NCI-H2107 (cell line): ENCODE measurements at places on chromosomes 13 and 19.

DNA sequence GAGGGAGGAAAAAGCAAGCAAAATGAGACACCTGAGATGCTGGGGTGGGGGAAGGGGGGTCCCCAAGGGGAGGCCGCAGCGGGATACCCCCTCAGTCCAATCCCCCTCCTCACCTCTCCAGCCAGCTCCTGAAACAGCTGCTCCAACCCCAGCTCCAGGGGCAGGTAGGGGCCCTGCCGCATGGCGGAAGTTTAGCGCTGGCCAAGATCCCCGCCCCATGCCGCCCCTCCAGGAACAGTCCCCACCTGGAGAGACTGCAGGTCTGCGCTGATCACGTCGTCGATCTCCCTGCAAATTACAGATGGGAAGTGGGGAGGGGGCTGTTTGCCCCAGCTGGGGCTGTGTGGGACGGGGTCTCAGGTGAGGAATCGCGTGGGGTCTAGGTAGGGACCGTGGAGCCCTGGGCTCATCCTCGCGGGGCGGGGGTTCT lies 9.0 kb downstream of the CAPN12 start:
- no peak for DNase-seq

DNA sequence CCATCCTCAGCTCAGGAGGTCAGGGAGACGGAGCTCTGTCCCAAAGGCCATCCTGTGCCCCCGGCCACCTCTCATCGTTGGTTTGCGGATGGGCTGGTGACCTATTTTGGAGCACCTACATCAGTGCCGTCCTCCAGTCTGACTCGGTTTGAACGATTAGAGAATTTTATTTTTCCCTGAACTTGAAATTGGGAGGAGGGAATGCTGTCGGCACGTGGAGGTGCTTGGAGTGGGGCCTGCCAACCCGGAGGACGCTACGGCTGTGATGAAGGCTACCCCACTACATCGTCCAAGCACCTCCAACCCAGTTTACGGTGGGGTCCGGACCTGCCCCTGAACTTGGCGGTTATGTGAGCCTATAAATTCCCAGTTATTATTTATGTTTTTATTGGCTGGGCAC lies 3.0 kb upstream of the ZNF554 start:
- DNase-seq: no peak

DNA sequence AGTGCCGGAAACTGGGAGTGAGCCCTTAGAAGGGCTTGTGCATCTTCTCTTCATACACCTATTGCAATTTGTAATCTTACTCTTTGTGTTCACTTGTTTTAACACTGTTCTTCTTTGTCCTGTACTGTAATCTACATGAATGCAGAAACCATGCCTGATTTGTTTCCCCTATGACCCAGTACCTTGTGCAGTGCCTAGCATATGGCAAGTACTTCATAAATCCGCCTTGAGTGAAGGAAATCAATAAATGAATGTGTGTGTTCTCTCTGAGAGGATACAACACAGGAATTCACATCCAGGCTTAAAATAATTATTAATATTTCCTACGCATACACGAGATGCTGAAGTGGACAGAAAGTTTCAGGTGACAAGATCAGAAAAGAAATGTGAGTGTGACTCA lies 172.6 kb downstream of the GPC6 start:
- no peak for DNase-seq

DNA sequence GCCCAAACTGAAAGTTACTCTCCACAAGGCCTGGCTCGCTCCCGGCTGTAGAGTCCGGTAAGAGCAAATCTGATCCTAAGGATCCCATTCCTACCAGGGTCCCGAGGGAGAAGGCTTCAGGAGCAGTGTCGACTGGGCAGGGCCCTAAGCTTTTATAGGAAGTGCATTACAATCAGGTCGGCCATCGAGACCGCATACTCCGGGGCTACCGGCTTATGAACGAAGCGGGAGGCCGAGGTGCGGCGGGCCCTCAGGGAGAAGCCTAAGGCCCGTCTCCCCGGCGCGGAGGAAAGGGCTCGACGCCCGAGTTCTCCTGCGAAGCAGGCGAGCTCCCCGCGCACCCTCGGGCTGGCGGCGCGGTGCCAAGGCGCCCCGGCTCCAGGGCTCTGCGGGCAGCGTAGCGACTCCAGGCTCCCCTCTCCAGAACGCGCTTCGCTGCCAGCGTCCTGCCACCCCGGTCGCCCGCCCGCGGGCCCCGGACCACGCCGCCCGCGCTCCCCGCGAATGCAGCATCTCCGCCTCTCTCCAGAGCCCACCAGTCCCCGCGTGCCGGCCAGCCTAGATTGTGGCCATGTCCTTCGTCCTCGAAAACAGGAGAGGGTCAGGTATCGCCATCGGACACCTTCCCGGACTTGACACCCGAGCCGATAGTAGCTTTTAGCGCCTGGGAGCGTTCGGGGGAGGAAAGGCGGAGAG lies 1.4 kb downstream of the EFNB2 start:
- DNase-seq: no peak

DNA sequence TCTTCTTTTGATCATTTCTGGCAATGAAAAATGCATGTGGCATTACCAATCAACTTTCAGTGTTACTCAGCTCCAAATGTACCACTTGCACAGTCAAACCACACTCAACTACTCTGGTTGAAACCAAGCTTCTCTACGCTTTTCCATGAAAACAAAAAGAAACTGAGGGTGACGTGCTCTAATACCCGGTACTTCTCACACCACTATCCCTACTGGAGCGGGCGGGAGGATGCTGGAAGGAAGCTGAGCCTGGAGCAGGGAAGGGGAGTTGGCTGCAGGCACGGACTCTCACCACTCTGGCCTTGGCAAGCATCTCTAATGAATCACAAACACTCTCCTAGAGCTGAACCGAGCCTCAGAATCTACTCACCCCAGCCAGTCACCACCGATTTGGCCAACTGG lies 48.2 kb downstream of the STK24 start:
- DNase-seq: no peak

- no peak for DNase-seq
Measured at GRCh38 chr19:18639706-18640243, 2.9 kb downstream of the KLHL26 start.

- no peak for DNase-seq
Measured at GRCh38 chr19:40827386-40828247, 22.6 kb downstream of the CYP2A6 start.

DNA sequence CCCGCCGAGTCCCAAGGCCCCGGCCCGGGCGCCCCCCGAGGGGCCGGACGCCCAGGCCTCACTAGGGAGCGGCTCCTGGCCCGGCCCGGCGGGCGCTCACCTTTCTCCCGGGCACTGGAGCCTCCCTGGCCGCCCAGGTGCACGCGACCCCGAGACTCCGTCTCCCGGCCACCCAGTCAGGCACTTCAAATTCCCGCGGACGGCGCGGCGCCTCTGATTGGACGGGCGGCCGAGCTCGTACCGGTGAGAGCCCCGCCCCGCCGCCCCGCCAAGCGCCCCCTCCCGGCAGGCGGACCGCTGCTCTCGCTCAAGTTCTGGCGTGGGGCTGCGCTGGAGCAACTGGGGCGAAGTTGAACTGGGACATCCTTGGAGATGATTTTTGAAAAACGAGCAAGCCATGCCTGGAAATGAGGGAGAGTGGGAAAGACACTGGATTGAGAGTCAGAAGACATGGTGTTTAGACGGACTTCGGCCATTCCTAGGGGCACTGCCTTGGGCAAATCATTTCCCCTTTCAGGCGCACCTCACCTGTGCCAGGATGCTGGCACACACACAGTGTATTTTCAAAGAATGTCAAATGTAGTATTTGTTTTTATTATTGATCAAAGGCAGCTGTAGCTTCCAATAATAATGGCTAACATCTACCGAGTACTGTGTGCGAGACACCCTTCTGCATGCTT lies 485.3 kb downstream of the UQCRFS1 start:
- no peak for DNase-seq

GRCh38 chr19:54612428-54612827 lies 17.9 kb upstream of the LILRB1 start:
- no peak for DNase-seq

- DNase-seq: no peak
Measured at GRCh38 chr13:19888799-19889198, 25.4 kb upstream of the ZMYM5 start.
